ENCODE measurements at places on chromosomes 11 and 22.

DNA sequence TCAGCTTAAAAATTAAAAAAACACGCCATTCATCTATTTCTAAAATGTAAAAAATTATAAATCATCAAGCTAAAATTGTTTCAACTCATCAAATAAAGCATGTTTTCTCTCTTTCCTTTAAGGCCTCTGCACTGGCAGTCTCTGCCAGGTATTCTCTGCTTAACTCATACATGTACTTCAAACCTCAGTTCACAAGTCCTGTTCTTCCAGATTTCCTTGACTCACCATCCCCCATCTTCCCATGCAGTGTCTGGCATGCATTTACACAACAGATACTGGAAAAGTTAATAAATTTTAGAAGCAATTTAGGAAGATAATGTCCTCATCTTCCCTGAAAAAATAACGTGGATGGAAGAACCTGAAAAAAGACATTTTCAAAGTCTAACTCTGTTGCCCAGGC is 32.5 kb downstream of the CSTF3 start:
- DNase-seq = no peak

DNA sequence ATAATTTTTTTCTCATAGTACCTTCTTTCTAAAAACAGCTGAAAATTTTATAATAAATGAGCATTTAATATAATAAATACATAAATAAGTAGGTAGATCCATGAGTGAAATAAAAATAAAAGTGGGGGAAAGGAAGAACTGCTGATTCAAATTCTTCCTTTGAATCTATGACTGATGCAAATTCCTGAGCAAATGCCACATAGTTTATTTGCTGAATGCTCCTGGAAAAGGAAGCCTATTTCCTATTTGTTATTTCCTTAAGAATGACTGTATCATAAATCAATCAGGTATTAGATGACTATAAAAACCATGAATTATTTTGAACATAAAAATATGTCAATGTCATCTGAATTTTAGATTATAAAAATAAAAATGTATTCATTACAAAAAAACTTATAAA is 16.6 kb downstream of the BTBD10 start:
- DNase-seq = no peak

GRCh38 chr11:77155082-77155475 is 27.0 kb downstream of the MYO7A start:
- no peak for DNase-seq

DNA sequence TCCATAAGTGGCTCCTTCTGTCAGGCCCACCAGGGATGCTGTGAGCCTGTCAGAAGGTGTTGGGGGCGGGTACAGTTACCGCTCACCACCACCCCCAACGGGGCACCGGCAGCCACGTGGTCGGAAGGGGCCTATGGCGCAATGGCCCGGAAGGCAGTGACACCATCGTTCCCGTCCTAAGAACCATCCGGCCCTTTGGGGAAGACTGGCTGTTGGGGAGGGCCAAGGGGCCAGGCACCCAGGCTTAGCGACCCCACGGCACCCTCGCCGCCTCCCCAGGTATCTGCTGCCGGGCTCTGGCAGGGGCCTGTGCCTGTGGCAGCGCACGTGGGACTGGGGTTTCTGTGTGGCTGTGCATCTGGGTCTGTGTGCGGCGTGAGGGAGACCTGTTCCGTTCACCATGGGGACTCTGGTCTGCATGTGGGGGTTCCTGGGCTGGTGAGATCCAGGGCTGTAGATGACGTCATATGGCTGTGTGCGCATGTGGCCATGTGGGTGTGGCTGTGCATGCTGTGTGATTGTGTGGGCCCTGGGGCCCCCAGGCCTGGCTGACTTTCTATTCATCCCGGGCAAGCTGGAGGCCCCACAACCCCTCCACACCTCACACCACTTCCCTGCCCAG is 717 bp downstream of the OSM start:
- no peak for DNase-seq

DNA sequence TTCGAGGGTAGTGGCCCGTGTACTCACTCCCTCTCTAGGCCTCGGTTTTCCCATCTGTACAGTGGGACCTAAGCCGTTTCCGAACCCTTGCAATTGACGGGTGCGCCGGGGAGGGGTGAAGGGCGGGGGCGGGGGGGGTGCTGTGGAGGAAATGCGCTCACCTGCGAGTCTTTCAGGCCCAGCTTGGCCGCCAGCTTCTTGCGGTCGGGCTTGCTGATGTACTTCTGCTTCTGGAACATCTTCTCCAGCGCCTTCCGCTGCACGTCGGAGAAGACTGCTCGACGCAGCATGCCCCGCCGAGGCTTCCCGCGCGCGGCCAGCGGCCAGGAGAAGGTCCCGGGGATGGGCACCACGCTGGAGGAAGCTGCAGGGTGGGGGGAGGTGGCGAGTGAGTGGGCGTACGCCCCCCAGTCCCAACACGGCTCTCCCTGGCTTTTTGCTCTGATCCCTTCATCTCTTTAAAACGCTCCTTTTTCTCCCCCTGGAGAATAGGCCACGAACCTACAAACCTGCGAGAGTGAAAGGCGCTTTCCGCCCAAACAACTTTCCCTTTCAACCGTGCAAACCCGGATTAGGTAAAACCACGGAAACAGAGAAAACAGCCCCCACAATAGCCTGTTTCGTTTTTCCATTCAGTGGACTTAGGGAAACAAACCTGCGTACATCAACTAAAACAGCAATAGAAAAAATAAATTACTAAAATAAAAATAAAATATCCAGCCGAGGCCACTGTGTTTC is 3.2 kb downstream of the DBX1 start:
- DNase-seq = no peak

- no peak for DNase-seq
Observed at GRCh38 chr11:34271727-34272126, 86.1 kb downstream of the ABTB2 start.

DNA sequence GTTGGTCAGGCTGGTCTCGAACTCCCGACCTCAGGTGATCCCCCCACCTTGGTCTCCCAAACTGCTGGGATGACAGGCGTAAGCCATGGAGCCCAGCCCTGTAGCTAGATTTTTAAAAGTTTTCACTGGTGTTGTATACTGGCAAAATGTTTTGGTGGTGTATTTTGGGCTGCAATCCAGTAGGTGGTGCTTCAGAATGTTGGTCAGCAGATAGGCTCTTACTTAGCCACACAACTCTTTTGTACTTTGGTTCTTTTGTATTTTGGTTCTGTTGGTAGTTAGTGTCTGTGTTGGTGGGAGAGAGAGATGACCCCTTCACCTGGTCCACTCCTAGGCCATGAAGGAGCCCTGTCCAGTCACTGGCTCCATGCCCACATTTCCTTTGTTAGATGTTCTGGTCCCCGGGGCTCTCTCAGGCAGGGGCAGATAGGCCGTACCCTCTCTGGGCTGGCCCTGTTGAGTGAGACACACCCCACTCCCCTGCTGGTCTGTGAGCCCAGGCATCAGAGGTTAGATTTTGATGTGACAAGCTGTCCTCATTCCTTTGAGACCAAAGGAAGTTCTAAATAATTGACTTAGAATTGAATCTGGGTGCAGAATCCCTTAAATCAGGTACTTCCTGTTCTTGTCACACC is 123.8 kb downstream of the DDX10 start:
- no peak for DNase-seq

GRCh38 chr22:36838119-36839030 is 21.5 kb upstream of the PVALB start:
- no peak for DNase-seq

DNA sequence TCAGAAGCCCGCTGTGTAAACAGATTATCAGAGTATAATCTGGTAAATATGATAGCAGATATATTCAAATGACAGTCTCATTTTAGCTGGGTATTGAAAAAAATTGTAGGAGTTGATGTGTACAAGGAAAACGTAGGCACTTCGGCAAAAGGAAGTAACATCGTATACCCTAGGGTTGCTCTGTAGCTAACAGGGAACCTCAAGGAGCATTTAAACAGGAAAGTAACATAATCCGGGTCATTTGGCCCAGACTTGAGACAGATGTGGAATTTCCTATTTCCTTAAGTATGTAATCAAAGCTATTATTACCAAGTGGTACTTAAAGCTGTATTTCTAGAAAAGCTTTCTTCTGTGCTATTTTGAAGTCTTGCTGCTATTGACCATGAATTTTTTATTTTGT is 215.6 kb downstream of the DDX10 start:
- DNase-seq = no peak

DNA sequence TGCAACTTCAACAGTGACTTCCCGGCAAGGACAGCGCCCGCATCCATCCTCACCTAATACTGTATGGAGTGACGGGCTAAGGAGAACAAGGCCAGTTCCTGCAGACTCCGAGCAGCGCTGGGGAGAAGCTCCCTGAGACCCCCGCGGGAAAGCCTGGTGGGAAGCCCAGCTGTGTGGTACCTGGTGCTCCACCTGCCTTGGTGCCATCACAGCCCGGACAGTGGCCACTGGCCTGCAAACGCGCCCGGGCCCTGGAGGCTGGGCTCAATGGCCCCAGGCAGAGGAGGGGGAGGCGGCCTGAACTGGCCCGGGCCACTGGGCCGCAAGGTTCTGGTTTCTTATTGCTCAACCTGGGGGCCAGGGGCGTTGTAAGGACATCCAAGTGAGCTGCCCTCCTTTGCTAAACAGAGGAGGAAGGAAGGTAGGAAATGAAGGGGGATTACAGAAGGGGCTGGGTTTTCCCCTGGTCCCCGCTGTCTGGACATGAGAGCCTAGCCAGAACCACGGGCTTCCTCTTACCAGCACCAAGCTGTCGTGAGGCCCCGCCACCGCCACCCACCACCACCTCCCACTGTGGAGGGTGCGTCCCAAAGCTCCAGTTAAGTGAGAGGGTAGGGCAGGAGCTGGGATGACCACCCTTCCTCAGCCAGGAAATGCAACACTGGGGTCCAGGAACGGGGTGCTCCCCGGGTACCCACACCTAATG is 8.5 kb upstream of the CDC42BPG start:
- no peak for DNase-seq

GRCh38 chr11:12137005-12137690 is 26.8 kb downstream of the MICAL2 start:
- DNase-seq = no peak

GRCh38 chr11:34637303-34637702 is 16.4 kb downstream of the EHF start:
- DNase-seq = no peak

DNA sequence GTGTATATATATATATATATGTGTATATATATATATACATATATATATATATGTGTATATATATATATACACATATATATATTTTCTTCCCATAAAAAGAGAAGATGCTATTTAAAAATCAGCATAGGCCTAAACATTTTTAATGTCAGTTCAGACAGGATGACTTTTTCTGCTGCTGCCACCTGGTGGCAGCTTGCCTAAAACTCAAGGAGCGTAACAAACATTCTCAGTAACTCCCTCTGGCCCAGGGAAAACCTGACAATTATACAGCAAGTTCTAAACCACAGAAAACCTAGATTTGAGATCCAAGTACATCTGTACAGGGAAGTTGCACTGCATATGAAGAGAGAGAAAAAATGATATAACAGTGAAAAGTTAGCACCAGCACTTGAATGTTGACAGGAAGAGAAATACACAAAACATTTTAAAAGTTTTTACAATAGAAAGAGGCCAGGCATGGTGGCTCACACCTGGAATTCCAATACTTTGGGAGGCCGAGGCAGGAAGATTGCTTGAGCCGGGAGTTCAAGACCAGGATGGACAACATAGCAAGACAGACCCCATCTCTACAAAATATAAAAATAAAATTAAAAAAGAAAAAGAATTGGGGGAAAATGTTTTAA is 16.6 kb downstream of the OR8A1 start:
- no peak for DNase-seq

DNA sequence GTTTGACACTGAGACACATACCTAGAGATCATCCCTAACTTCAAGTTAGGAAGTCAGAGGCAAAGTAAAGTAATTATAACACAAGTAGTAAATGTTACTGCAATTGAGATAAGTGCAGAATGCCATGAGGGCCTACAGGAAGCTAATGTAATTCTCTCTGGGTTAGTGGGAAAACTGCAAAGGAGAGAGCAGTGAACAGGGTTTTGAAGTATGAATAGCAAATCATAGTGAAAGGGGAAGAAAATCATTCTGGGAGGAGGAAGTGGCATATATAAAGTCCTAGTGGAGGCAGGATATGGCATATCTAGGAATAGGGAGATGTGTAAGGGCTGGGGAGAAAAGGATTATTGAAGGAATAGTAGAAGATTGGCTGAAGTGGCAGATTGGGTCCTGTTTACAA is 27.9 kb downstream of the RNF169 start:
- DNase-seq = no peak

GRCh38 chr22:22720724-22721261 is 76.4 kb downstream of the GGTLC2 start:
- no peak for DNase-seq

- no peak for DNase-seq
Observed at GRCh38 chr11:68990995-68991780, 10.4 kb upstream of the MRGPRD start.

GRCh38 chr22:29520851-29521250 is 32.7 kb downstream of the THOC5 start:
- DNase-seq = no peak

DNA sequence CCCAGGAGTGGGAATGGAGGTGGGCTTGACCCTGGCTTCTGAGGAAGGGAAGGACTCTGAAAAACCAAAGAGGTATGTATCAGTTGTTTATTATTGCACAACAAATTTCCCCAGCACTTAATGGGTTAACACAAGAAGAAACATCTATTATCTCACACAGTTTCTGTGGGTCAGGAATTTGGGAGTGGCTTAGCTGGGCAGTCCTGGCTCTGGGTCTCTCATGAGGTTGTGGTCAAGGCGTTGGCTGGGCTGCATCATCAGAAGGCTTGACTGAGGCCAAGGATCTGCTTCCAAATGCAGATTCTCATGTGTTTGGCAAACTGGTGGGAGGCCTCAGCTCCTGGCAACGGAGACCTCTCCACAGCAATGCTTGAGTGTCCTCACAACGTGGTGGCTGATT is 17.5 kb upstream of the SMIM38 start:
- no peak for DNase-seq
